ENCODE measurements at places on chromosomes 12 and 14.

GRCh38 chr14:62722406-62722805 is 322.9 kb downstream of the KCNH5 start:
- DNase-seq: no peak

GRCh38 chr12:66571361-66571915 is 107.4 kb downstream of the GRIP1 start:
- DNase-seq: no peak

DNA sequence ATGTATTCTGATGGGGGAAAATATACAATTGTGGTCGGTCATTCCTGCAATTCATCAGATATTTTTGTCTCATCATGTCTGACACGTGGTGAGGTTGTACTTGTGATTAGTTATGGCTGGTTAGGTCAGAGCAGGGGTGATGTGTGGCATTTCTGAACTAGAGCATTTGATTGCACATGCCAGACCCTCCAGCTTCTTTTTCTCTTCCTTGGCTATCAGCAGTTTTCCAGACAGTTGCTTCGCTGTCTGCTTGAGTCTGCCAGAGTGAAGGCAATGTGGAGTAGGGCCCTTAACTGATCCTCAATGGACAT is 25.9 kb downstream of the TMEM117 start:
- no peak for DNase-seq

DNA sequence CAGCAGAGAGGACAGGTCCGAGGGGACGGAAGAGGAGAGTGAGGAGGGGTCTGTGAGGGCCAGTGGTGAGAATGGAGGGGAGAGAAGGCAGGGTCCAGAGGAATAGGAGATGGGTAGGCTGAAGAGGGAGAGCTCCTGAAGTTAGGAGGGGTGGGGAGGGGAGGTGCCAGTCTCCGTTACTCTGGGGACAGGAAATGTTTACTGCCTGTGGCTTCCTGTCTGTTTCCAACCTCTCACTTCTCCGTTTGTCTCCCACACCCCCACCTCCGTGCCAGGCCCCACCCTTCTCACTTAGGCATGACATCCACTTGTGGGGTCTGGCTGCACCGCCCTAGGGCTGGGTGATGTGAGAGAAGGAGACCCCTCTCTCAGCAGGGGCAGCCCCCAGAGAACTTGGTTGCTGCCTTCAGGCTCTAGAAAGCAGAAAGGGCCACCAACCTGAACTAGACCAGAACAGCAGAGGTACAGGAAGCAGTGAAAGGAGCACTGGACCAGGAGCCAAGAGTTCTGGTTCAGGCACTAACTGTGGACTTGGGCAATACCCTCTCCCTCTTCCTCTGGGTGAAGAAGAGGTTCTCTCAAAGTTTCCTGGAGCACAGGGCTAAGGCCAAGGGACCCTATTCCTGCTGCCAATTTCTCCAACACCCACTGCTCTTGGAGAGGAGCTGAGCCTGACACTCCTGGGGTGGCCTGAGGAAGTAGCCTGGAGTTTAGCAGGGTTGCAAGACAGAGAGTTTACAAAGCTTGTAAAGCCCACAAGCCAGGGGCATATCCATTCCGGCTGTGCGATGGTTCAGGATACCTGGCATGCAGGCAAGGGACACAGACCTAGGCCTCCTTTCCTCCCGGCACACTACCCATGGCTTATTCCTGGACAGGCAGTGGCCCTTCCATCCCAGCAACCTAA is 5.5 kb downstream of the ITGA5 start:
- peak; percentile 75 for DNase-seq

DNA sequence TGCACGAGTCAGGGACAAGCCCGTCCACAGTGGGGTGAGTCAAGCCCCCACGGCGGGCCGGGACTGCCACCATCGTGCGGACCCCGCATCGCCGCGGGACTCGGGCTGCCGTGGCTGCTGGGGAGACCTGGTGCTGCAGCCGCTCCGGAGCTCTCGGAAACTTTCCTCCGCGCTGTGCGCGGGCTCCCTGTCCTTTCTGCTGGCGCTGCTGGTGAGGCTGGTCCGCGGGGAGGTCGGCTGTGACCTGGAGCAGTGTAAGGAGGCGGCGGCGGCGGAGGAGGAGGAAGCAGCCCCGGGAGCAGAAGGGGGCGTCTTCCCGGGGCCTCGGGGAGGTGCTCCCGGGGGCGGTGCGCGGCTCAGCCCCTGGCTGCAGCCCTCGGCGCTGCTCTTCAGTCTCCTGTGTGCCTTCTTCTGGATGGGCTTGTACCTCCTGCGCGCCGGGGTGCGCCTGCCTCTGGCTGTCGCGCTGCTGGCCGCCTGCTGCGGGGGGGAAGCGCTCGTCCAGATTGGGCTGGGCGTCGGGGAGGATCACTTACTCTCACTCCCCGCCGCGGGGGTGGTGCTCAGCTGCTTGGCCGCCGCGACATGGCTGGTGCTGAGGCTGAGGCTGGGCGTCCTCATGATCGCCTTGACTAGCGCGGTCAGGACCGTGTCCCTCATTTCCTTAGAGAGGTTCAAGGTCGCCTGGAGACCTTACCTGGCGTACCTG is 1.1 kb downstream of the PDE3A start:
- no peak for DNase-seq

DNA sequence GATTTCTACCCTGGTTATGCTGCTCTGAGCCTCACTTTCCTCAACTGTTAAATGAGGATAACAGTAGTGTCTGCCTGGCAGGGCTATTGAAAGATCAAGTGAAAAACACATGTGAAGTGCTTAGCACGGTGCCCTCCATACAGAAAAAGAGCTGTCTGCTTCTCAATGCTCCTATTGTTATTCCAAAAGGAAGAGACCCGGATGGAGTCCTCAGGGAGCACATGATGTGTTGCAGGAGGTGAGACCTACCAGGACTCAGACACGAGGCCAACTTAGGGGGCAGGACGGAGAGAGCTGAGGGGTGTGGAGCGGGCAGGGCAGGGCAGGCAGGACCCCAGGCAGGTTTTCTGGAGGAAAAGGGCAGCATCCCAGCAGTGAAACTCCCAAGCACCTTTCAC is 8.9 kb downstream of the FAIM2 start:
- DNase-seq: no peak

- DNase-seq: no peak
Measured at GRCh38 chr12:111570084-111570961, 28.8 kb downstream of the ATXN2 start.

- no peak for DNase-seq
Measured at GRCh38 chr12:119940897-119941296, 48.1 kb upstream of the BICDL1 start.

GRCh38 chr12:126355346-126355745 is 1290.1 kb downstream of the AACS start:
- no peak for DNase-seq

DNA sequence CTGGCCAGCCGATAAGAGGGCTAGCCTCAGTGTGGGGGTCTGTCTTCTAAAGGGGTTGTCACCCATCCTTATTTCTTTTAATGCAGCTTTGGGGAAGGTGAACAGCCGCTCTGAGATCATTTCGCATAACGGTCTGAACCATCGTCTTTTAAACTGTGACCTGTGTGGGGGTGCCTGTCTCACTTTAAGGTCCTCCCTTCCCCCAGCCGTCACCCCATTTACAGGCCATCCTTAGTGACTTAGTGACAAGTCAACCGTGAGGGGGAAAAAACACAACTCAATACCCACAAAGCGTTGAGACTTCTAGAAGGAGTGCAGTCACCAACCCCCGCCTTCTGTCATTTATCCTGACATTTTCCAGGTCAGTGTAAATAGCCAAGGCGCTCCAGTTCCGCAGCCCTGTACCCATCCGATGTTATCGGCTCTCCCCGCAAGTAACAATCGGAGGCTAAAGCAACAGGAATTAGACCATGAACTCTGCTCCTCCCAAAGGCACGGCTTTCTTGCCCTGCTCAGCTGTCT is 505 bp upstream of the DENND5B start:
- DNase-seq: no peak

GRCh38 chr14:49240383-49240782 is 345.8 kb downstream of the RPS29 start:
- no peak for DNase-seq

DNA sequence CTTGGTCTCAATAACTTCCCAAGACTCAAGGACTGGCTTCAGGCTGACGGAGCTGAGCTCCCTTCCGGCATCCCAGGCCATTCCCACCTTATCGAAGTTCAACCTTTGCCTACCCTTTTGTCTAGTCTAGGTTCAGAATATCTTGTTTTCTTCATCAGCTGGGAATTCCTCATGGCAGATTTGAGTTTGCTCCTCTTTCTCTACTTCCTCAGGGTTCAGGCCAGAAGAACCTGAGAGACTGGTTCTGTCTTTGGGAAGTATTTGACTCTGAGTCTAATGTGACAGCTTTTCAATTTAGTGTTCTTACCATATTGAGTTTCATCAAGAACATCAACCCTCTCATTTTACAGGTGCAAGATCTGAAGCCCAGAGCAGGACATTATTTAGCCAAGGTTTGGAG is 2.1 kb downstream of the BIN2 start:
- DNase-seq: no peak

DNA sequence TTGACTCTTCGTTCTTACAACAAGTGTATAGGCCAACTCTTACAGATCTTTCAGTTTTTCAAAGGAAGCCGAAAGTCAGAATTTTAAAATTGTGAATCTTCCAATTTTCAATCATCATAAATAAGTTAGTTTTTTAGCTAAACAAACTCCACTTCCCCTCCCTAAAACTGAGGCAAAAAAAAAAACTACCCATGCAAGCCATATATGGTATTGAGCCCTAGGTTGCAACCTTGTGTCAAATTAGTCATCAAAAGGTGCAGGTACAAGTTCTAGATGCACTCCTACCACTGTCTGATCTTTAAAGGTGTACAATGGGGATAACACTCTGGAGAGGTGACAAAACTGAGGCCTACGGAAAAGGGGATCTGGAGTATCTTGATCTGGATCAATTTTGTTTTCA is 97.9 kb downstream of the PAWR start:
- no peak for DNase-seq

- no peak for DNase-seq
Measured at GRCh38 chr12:14840616-14841015, 2.7 kb downstream of the ART4 start.

DNA sequence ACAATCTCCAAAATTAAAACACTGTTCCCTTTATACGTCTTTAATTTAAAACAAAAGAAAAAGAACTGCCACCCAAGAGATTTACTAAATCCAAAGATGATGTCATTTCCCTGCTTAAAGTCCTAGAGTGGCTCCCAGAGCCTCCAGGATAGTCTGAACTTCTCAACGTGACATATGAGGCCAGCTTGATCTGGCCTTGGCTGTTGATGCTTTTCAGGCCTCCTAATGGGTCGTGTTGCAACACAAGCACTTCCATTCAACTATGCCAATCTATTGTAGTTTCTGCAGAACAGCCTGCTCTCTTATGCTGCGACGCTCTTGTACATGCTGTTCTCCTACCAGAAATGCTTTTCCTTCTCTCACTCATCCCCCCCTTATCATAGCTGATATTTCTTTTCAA is 35.7 kb downstream of the LGR5 start:
- no peak for DNase-seq

GRCh38 chr12:1351926-1352325 is 242.5 kb downstream of the FBXL14 start:
- no peak for DNase-seq

- DNase-seq: no peak
Measured at GRCh38 chr12:32756476-32757066, 874 bp upstream of the YARS2 start.

- DNase-seq: no peak
Measured at GRCh38 chr14:26841326-26841725, 243.5 kb upstream of the NOVA1 start.

- DNase-seq: peak; percentile 72
Measured at GRCh38 chr12:107317751-107318555, 224.6 kb upstream of the CRY1 start.

DNA sequence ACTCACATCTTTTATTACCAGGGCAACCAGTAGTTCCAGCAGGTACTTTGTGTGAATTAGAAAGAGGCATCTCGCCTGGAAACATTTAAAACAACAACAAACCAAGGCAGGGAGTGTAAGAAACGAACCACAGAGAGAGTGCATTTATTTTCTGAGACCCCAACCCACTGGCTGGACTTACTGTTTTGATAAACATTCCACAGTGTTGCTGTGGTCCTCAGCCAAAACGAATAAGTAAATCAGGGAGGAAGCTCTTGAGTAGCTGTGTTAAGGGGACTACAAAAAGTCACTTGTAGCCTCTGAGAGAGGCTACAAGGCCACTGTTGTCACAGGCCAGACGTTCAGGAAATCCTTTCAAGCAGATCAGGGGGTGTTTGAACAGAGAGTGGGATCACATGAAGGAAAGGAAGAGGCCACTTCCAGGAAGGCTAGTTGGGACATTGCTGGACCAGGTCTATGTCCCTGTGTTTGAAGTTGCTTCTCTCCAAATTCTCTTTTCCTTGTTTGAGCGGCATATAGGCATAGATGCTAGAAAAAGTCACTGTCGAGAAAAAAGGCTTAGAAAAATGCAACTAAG is 33.8 kb downstream of the DMAC2L start:
- DNase-seq: no peak

GRCh38 chr12:25155022-25155576 is 39.9 kb downstream of the DNAI7 start:
- DNase-seq: no peak

GRCh38 chr12:40241741-40242140 is 16.9 kb downstream of the LRRK2 start:
- DNase-seq: no peak

DNA sequence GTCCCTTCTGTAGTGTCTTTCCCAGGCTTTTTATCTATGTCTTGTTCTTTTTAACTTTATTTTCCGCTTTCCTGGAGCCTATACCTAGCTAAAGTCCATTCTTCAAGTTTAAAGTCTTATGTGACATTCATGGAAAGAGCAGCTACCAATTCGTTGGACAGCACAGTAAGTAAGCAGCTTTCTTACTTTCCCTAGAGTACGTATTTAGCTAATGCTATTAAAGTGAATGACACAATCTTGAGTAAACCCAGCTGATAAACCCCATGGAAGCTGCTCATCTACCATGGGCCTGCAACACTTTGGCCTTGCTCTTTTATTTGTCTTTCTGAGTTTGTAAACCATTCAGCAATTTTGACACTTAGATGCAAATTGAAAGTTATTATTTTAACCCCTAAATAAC is 30.0 kb downstream of the ALX1 start:
- no peak for DNase-seq

GRCh38 chr12:117521346-117521745 is 159.9 kb upstream of the NOS1 start:
- DNase-seq: no peak

DNA sequence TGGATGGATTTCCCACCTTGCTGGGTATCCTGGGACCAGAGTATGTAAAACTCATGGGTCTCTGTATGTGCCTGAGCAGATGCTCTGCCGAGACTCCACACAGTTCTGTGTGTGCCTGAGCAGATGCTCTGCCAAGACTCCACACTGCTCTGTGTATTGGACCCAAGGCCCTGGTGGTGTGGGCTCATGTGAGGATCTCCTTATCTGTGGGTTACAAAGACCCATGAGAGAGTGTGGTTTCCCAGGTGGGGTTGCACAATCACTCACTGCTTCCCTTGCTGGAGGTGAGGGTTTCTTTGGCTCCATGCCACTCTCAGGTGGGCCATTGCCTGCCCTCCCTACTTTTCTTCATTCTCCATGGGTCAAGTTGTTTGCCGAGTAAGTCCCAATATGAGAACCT is 141.5 kb downstream of the TBC1D30 start:
- DNase-seq: no peak

GRCh38 chr14:33979613-33980276 is 28.9 kb upstream of the EGLN3 start:
- no peak for DNase-seq

- no peak for DNase-seq
Measured at GRCh38 chr12:21614506-21614905, 9.9 kb upstream of the GYS2 start.
